ENCODE measurements at places on chromosomes 4 and X. TPM values are rescaled to one million over a fixed set of nuclear protein-coding genes. Genes with fewer than 3 reads are reported as not detected.

Gene TLR10
- not detected for total RNA-seq

GRCh38 chr4:148964456-148964855 is 522.2 kb upstream of the NR3C2 start:
- H3K4me1 ChIP-seq: no peaks in the 10 kb centered on the region
- H3K4me3 ChIP-seq: no peak overlapping the region
- H3K27me3 ChIP-seq: peaks cover 11% of the 10 kb centered on the region
- no peaks in the 10 kb centered on the region for H3K36me3 ChIP-seq
- DNase-seq: no peak

GRCh38 chr4:125891597-125892258 is 577.0 kb downstream of the FAT4 start:
- H3K36me3 ChIP-seq: no peaks in the 10 kb centered on the region
- 0 out of 2 replicates have a peak overlapping the region, but pooled peaks have one; percentile 14 for H3K4me3 ChIP-seq
- H3K4me1 ChIP-seq: peaks cover 18% of the 10 kb centered on the region
- peak overlapping the region; percentile 39 for H3K27ac ChIP-seq
- H3K27me3 ChIP-seq: no peaks in the 10 kb centered on the region

- no peak overlapping the region for H3K4me3 ChIP-seq
- no peaks in the 10 kb centered on the region for H3K27me3 ChIP-seq
- DNase-seq: no peak
- H3K36me3 ChIP-seq: peaks cover 65% of the 10 kb centered on the region
- H3K27ac ChIP-seq: no peak overlapping the region
- no peaks in the 10 kb centered on the region for H3K4me1 ChIP-seq
These were observed 58.5 kb downstream of the ADD1 start for GRCh38 chr4:2902126-2902525.

Gene RASSF6
- total RNA-seq: not detected

Data from GM23248 (cell line).